Naive thymus-derived CD4-positive, alpha-beta T cell (primary cell): ENCODE measurements at places on chromosomes 7 and 10. TPM values are rescaled to one million over a fixed set of nuclear protein-coding genes. Genes with fewer than 3 reads are reported as not detected.

- H3K27me3 ChIP-seq, result no peaks in the 10 kb centered on the region
- no peak overlapping the region for H3K27ac ChIP-seq
- DNase-seq, result no peak
- no peaks in the 10 kb centered on the region for H3K36me3 ChIP-seq
- no peaks in the 10 kb centered on the region for H3K4me1 ChIP-seq
These were observed 156.4 kb upstream of the MTPN start for GRCh38 chr7:136133551-136133950.

The GPR15LG gene
- not detected for total RNA-seq

The SLC16A12 gene
- not detected for total RNA-seq

GRCh38 chr10:130459011-130459410 is 322.8 kb downstream of the GLRX3 start:
- H3K27ac ChIP-seq, result no peak overlapping the region
- H3K27me3 ChIP-seq, result no peaks in the 10 kb centered on the region
- no peak for DNase-seq
- no peak overlapping the region for H3K4me3 ChIP-seq
- no peaks in the 10 kb centered on the region for H3K4me1 ChIP-seq

DNA sequence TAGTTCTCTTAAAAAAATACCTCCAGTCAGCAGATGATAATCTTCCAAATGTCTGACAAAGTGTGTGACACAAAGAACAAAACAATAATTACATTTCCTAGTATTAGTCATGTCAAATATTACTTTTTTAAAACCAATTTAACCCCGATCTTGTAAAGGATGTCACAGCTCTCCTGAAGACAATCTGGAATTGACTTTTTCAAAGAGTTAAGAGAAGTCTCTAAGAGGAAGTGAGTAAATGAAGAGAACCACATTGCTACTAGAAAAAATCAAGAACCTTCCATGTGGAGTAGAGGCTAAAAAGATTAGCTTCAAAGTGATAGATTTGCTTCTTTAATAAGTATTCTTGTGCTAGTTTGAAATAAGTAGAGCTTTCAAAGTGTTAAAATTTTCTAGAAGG is 218.2 kb upstream of the IMMP2L start:
- DNase-seq, result no peak
- H3K27ac ChIP-seq, result no peak overlapping the region
- H3K36me3 ChIP-seq, result no peaks in the 10 kb centered on the region
- H3K4me3 ChIP-seq, result no peak overlapping the region
- no peaks in the 10 kb centered on the region for H3K27me3 ChIP-seq

DNA sequence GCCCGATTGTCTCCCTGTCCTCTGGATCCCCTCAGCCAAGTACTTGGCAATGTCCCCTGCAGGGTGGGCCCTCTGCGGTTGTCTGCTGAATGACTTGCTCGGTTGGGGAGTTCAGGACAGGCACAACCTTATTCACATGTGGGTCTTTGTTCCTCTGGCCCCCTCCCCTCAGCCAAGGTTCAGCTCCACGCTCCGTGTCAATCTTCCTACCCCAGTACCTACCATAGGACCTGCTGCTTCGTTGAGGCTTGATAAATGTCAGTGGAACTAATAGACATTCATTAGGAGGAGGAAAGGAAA is 7.1 kb downstream of the CPA5 start:
- H3K27ac ChIP-seq, result no peak overlapping the region
- no peaks in the 10 kb centered on the region for H3K4me1 ChIP-seq
- H3K27me3 ChIP-seq, result no peaks in the 10 kb centered on the region
- no peak overlapping the region for H3K4me3 ChIP-seq
- no peaks in the 10 kb centered on the region for H3K36me3 ChIP-seq

GRCh38 chr10:66773472-66773817 is 152.4 kb upstream of the LRRTM3 start:
- H3K4me3 ChIP-seq, result no peak overlapping the region
- no peaks in the 10 kb centered on the region for H3K27me3 ChIP-seq
- DNase-seq, result no peak
- no peaks in the 10 kb centered on the region for H3K4me1 ChIP-seq
- no peaks in the 10 kb centered on the region for H3K36me3 ChIP-seq

- H3K4me3 ChIP-seq, result no peak overlapping the region
- H3K27ac ChIP-seq, result no peak overlapping the region
- no peak for DNase-seq
- peaks cover 29% of the 10 kb centered on the region for H3K4me1 ChIP-seq
These were observed 7.4 kb downstream of the RASSF4 start for GRCh38 chr10:44966816-44967509.

- DNase-seq, result peak; percentile 56
- peak overlapping the region; percentile 94 for H3K27ac ChIP-seq
- H3K27me3 ChIP-seq, result no peaks in the 10 kb centered on the region
- no peaks in the 10 kb centered on the region for H3K36me3 ChIP-seq
These were observed 782 bp downstream of the IFIT5 start for GRCh38 chr10:89414879-89415821.

The FAM131B gene
- total RNA-seq, result 0.19 TPM

DNA sequence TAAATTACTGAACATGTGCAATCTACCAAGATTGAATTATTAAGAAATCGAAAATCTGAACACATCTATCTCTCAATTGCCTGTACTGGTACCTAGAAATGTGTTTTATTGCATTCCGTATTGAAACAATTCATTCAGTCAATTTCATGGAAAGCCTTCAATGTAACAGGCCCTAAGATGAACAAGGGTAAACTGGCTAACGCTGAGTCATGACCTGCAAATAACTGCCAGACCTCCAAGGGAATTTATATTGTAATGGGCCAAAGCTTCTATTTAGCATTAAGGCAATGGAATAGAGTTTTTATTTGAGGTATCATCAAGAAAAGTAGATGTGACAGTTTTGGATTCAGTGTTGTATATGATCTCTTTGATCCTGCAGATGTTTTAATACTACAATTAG is 49.9 kb upstream of the CD36 start:
- no peaks in the 10 kb centered on the region for H3K4me1 ChIP-seq
- no peak overlapping the region for H3K27ac ChIP-seq
- no peaks in the 10 kb centered on the region for H3K27me3 ChIP-seq
- H3K36me3 ChIP-seq, result no peaks in the 10 kb centered on the region

The PGAM2 gene
- 0.25 and 0.73 TPM in 2 replicates for total RNA-seq

DNA sequence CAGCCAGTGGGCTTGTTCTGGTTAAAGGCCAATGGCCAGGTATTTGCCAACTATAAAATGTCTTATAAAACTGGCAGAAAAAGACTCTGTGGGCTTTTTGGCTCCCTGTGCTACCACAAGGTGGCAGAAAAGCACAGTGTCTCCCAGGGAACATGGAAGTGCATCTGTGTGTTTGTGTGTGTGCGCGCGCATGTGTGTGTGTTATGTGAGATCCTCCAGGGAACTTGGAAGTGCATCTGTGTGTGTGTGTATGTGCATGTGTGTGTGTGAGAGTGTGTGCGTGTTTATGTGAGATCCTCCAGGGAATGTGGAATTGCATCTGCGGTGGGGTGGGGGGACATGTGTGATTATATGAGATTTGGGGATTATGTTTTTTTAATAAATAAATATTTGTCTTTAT is 30.2 kb upstream of the ABI1 start:
- H3K27me3 ChIP-seq, result no peaks in the 10 kb centered on the region
- H3K27ac ChIP-seq, result no peak overlapping the region
- no peak overlapping the region for H3K4me3 ChIP-seq
- no peaks in the 10 kb centered on the region for H3K4me1 ChIP-seq

GRCh38 chr7:142196066-142196840 is 61.6 kb downstream of the PRSS58 start:
- peaks cover 5% of the 10 kb centered on the region for H3K27me3 ChIP-seq
- no peak for DNase-seq
- no peak overlapping the region for H3K4me3 ChIP-seq
- H3K4me1 ChIP-seq, result no peaks in the 10 kb centered on the region

DNA sequence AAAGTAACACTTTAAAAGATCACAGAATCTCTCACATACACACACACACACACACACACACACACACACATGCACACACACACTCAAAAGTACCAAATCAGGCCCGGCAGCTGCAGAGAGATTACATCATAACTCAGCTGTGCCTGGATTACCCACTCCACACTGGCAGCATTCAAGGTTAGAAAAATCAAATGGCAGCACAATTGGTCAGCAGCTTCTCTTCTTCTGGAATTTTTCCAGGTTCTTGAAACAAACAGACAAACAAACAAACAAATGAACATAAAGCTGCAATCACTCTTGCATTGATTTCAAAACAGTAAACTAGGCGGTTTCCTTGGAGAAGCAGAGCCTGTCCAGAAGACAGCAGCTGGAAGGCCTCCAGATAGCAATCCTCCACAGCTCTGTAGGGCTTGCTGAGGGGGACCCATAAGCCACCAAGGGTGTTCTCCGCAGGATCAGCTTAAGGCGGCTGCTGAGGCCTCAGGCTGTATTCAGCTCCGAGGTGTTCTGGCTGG is 24.5 kb upstream of the FAM133B start:
- no peak overlapping the region for H3K4me3 ChIP-seq
- no peaks in the 10 kb centered on the region for H3K4me1 ChIP-seq
- peaks cover 11% of the 10 kb centered on the region for H3K36me3 ChIP-seq
- H3K27ac ChIP-seq, result no peak overlapping the region

DNA sequence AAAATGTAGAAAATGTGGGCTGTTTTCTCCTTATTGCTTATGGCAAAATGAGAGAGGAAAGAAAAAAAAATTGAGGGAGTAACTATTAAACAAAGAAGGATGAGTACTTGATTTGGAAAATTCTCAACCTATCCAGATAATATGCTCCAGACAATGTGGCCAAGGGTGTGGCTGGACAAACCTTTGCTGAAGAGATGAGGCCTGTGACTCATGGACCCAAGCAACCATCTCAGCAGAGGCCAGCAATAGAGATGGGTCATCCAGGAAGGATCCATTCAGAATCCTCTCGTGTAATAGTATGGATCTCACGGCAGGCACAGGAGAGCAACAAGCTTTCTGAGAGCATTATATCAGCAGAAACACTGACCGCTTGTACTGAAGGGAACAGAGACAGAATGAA is 120.3 kb upstream of the CELF2 start:
- no peak for DNase-seq
- no peaks in the 10 kb centered on the region for H3K27me3 ChIP-seq
- H3K4me1 ChIP-seq, result no peaks in the 10 kb centered on the region
- H3K4me3 ChIP-seq, result no peak overlapping the region
- no peak overlapping the region for H3K27ac ChIP-seq
- no peaks in the 10 kb centered on the region for H3K36me3 ChIP-seq

DNA sequence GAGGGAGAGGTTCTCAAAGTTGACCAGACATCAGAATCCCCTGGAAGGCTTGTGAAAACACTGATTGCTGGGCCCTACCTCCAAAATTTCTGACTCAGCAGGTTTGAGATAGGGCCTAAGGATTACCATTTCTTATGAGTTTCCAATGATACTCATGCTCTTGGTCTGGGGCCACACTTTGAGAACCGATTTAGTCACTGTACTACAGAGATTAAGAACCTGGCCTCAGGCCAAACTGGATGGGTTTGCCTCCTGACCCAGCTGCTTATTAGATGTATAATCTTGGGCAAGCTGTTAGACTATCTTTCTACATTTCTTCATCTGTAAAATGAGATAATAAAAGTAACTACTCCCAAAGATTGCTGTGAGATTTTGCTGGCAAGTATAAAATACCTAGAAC is 77.1 kb upstream of the SCIN start:
- no peak overlapping the region for H3K27ac ChIP-seq
- H3K4me1 ChIP-seq, result no peaks in the 10 kb centered on the region
- no peak overlapping the region for H3K4me3 ChIP-seq
- H3K27me3 ChIP-seq, result no peaks in the 10 kb centered on the region
- H3K36me3 ChIP-seq, result no peaks in the 10 kb centered on the region

- H3K4me1 ChIP-seq, result no peaks in the 10 kb centered on the region
- H3K27me3 ChIP-seq, result no peaks in the 10 kb centered on the region
- no peak overlapping the region for H3K27ac ChIP-seq
- H3K36me3 ChIP-seq, result peaks cover 9% of the 10 kb centered on the region
- no peak for DNase-seq
These were observed 15.0 kb downstream of the NOD1 start for GRCh38 chr7:30463405-30464145.

The RTKN2 gene
- total RNA-seq, result 2.3 TPM

The SPACDR gene
- total RNA-seq, result 2.2 TPM

The NCF1 gene
- 7.4 TPM for total RNA-seq

DNA sequence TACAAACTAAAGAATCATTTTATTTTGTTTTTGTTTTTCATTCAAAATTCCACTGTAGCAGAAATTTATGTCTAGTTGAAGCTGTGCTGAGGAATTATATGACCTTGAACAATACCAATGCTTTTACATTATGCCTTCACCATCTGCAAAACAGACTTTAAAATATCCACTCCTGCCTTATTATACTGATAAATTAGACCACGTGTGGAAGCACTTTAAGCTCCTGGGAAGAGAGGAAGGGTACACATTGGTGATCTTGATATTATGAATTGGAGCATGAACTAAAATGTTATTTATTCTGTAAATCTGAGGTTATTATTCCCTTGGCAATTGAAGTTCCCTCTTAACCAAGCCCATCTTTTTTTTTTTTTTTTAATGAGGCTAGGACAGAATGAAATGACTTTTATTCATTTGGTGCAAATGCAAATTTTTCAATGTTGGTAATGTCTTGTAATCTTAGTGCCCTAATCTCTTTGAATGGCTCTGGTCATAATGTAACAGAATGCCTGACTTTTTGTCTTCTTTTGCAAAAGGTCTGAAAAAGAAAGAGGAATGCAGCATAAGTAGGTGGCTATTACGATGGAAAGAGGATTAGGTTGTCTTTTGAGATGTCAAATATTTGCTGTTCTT is 139.9 kb upstream of the COBL start:
- no peak overlapping the region for H3K27ac ChIP-seq
- H3K36me3 ChIP-seq, result no peaks in the 10 kb centered on the region
- no peak overlapping the region for H3K4me3 ChIP-seq
- H3K27me3 ChIP-seq, result no peaks in the 10 kb centered on the region

- H3K4me3 ChIP-seq, result no peak overlapping the region
- H3K4me1 ChIP-seq, result no peaks in the 10 kb centered on the region
- no peak for DNase-seq
- H3K36me3 ChIP-seq, result no peaks in the 10 kb centered on the region
- H3K27ac ChIP-seq, result no peak overlapping the region
- no peaks in the 10 kb centered on the region for H3K27me3 ChIP-seq
These were observed 9.1 kb downstream of the WDR86 start for GRCh38 chr7:151400626-151401315.

DNA sequence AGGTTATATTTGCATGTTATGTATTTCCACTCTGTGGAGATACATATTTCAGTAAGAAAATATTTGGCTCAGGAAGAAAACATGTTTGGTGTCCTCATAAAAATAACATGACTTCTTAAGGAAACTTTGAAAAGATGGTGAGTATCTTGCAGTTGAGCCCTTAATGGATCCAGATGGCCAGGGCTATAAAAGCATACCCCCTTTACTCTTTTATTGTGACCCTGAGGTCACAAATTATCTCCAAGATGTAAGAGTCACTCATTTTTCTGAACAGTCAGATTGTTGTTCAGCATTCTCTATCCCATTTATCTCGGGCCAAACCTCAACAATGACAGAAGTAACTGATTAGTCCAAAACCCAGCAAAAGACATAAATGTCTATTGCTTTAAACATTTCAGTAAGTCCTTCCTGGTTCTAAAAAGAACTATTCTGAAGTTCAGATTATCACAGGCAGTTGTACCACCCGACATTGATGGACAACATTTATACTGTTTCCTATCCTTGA is 539.4 kb downstream of the PARD3 start:
- H3K36me3 ChIP-seq, result no peaks in the 10 kb centered on the region
- no peaks in the 10 kb centered on the region for H3K27me3 ChIP-seq
- H3K4me3 ChIP-seq, result no peak overlapping the region
- DNase-seq, result no peak

GRCh38 chr7:6725003-6725402 is 18.3 kb upstream of the ZNF12 start:
- H3K4me3 ChIP-seq, result no peak overlapping the region
- H3K36me3 ChIP-seq, result no peaks in the 10 kb centered on the region
- no peak overlapping the region for H3K27ac ChIP-seq

The ZNF853 gene
- 0.15 and 0.25 TPM in 2 replicates for total RNA-seq

GRCh38 chr7:94656658-94656924 is 658 bp upstream of the SGCE start:
- peaks cover 16% of the 10 kb centered on the region for H3K4me1 ChIP-seq
- H3K4me3 ChIP-seq, result peak overlapping the region; percentile 85
